ENCODE measurements at places on chromosomes 13 and 19. TPM values are rescaled to one million over a fixed set of nuclear protein-coding genes. Genes with fewer than 3 reads are reported as not detected.
A peak's percentile ranks its signal among the peaks of the same experiment; 100 is the strongest.

DNA sequence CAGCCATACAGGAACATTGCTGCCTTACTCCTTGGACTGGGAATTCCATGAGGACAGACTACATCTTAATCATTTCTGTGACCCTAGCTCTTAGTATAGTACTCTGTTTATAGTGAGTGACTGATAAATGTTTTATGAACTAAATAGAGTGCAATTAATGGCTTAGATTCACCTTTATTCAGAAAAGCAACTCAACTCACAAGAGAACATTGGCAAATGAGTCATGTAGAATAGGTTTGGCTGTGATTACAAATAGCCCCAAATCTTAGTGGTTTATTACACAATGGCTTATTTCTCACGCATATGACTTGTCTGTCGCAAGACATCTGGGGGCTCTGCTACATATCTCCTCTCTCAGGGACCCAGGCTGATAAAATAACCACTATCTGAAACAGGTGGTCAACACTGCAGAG lies 121.6 kb upstream of the KL start:
- DNase-seq = no peak

The KCNRG gene
- 0.73 TPM for total RNA-seq

The TARM1 gene
- total RNA-seq = not detected

GRCh38 chr19:48608798-48609263 lies 2.3 kb downstream of the SPACA4 start:
- DNase-seq = peak; percentile 43

The EBI3 gene
- total RNA-seq = 0.36 TPM

GRCh38 chr19:55209693-55210472 lies 582 bp upstream of the PTPRH start:
- no peak for DNase-seq

- DNase-seq = no peak
Measured at GRCh38 chr13:109700176-109700575, 86.2 kb downstream of the IRS2 start.

DNA sequence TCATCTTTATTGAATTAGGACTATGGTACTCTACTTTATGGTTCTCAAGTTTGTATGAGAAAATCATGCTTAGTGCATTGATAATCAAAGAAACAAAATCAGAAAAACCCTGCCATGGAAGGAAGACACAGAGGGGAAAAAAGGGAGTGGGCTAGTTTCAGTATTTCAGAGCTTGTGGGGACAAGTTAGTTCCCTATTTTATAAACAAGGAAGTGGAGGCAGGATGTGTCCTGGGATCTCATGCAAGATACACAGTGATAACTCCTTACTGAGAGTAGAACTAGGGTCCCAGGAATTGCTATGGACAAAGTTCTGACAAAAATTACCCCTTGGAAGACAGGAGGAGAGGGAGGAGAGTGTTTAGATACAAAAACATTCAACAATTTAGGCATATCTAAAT lies 1277.3 kb downstream of the UQCRFS1 start:
- no peak for DNase-seq

DNA sequence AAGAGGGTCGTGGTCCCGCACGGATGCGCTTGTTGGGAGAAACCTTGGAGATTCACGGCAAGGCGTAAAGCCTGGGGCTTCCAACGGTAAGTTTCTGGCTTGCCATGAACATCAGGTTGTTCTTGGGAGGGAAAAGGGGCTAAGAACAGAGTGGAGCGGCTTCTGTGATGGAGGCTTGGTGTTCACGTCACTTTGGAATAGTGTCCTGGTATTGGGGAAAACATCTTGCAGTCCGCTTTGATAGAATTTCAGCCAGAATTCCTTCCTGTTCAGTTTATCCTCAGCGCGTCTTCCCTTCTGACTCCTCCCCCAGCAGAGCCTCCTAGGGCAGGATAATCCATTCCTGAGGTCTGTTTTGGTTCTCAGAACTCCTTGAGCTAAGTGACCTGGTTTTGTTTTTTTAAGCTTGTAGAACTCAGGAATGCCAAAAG lies 2.0 kb downstream of the KCTD15 start:
- DNase-seq = no peak

- DNase-seq = no peak
Measured at GRCh38 chr13:110425444-110425780, 118.3 kb downstream of the COL4A2 start.

The CAPN12 gene
- 8.2 TPM for total RNA-seq

The GIPR gene
- total RNA-seq = 10.4 TPM

DNA sequence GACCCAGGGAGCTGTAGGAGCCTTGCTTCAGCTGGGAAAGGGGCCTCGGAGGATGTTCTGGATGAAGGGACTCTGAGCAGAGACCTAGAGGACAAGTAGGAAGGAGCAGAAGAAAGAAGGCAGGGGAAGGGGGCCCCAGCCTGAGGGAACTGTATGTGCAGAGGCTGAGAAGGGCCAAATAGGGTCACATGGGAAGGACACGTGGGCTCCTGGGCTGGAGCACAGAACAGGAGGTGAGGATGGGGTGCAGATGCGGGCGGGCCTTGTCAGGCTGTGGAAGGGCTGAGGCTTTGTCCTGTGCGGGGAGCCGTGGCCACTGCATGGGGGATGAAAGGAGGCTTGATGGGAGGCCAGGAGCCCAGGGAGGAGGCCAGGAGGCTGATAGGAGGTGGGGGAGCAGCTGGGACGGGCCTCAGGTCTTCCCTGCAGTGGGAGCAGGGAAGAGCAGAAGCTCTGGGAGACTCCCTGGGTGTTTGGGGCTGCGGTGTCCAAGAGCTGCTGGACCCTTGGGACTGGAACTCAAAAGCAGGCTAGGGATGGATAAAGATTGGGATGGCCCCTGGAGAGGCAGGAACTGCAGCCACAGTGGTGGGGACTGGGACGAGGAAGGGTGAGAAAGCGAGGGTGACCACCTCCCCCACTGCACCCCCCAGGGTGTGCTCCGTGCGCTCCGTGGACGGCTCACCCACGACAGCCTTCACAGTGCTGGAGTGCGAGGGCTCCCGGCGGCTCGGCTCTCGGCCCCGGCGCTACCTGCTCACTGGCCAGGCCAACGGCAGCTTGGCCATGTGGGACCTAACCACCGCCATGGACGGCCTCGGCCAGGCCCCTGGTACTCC lies 11.4 kb upstream of the LTBP4 start:
- no peak for DNase-seq

Measured in naive thymus-derived CD8-positive, alpha-beta T cell (primary cell).